ENCODE measurements at places on chromosomes 4 and X.

DNA sequence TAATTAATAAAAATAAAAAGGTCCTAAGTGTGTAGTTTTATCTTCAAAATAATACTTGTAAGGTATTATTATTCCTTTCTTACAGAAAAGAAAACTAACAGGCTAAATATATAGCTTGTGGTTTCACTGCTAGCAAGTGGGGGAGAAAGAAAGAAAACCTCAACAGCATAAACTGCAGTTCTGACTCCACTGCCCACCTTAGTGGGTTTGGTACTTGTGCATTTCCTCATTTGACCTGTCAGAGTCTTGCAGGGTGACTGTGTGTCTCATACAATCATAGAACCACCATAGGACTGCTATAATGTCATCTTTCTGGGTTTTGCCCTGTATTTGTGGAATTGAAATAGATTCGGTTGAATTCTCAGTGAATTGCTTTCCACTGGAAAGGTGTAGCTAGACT is 94.7 kb upstream of the PUDP start:
- no peak for DNase-seq

DNA sequence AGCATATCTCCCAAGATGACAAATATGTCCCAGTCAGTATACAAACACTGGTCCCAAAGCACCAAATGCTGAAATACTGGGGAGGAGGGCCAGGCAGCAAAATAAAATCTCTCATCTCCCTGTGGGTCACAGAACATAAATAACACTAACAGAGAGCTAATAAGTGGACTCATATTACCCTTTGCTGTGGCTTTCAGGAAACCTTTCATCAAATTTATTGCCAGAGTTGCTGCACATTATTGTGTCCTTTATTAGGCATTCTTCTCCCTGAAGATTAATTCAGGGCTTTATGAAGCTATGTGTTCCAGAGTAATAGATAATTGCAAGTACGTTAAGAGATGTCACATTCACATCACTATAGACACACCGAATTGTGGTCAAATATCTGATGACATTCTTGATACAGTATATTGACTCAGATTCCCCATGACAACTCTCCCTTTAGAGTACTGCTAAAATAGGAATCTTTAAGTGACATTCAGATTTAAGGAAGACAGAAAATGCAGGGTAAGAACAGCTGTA is 124.1 kb upstream of the PRR32 start:
- DNase-seq: no peak

GRCh38 chr4:6595897-6596537 is 21.0 kb downstream of the MAN2B2 start:
- no peak for DNase-seq

- no peak for DNase-seq
Observed at GRCh38 chr4:69984030-69984443, 11.7 kb upstream of the STATH start.

DNA sequence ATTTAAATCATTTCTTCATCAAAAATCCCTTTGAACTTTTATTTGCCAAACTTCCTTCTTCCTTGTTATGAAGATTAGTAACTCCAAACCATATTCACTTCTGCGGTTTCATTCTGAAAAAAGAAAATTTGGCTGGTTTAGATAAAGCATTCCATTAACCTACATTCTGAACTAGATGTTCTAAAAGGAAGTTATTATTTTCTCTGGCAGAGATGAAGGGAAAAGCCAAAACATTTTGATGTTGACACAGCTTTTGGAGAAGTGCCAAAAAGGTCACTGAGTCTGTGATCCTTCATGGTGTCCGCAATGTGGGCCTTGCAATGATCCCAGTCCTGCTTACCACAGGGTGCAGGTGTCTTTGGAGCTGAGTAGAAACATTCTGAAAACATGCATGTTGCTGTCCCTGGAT is 36.0 kb downstream of the CXCL8 start:
- DNase-seq: no peak

All from NCI-H187 treated with DMSO at 0.1 percent for 48 hours (cell line).